NAMALWA (cell line): ENCODE measurements at places on chromosomes 16 and 17.

GRCh38 chr17:535198-535597, 179.4 kb downstream of the VPS53 start:
- DNase-seq: no peak

- DNase-seq: peak; percentile 13
These were observed 501.4 kb upstream of the WSB1 start for GRCh38 chr17:26792486-26792885.

DNA sequence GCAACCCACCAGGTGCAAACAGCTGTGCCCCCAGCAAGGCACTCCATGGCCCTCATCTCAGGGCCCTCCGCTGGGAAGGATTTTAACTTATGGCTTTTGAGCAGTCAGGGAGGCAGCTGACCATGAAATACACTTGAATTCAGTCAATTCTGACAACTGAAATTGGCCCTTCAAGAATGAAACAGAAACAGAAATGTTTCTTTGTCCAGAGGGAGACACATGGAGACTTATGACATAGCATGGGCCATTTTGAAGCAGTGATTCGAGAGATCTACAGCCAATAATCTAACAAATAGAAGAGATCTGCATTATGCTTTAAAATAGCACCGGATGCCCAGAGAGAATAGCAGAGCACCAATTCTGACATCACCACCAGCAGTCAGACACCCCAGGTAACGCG, 7.5 kb downstream of the CACNG1 start:
- DNase-seq: no peak

DNA sequence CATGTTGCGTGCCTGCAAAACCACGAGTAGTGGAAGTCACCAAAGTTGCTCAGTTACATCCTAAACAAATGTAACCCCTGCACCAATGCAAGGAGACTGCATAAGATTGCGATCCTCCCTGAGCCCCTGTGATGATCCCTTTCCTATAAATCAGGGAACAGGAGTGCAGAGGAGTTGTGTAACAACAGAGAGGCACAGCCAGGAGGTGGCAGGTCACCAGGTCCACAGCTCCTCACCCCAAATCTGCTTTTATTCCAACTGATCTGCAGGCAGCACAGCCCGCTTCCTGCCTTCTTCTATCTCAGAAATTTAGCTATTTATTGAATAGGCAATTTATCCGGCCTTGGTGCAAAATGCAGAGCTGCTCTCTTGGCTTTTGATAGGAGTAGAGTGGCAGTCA, 36.0 kb upstream of the MRTFB start:
- DNase-seq: no peak

- DNase-seq: no peak
These were observed 20.4 kb upstream of the SMURF2 start for GRCh38 chr17:64682261-64683181.

GRCh38 chr17:27315322-27315721, 21.4 kb downstream of the WSB1 start:
- DNase-seq: no peak

- no peak for DNase-seq
These were observed 10.8 kb downstream of the RCVRN start for GRCh38 chr17:9894231-9894630.

GRCh38 chr17:9971991-9972390, 66.9 kb upstream of the RCVRN start:
- no peak for DNase-seq

DNA sequence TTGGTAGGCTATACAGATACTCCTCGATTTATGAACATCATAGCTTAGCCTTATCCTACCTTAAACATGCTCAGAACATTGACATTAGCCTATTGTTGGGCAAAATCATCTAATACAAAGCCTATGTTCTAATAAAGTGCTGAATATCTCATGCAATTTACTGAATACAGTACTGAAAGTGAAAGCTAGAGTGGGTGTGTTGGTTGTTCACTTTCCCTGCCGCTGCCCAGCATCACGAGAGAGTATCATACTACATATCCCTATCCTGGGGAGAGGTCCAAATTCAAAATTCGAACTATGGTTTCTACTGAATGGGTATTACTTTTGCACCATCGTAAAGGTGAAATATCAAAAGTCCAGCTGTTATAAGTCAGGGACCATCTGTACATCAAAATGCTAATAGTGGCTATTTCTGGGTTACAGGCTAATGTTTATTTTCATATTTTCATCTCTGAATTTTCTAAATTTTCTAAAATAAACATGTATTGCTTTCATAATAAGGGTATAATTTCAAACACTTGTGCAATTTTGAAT, 54.5 kb downstream of the NACA2 start:
- peak; percentile 33 for DNase-seq

DNA sequence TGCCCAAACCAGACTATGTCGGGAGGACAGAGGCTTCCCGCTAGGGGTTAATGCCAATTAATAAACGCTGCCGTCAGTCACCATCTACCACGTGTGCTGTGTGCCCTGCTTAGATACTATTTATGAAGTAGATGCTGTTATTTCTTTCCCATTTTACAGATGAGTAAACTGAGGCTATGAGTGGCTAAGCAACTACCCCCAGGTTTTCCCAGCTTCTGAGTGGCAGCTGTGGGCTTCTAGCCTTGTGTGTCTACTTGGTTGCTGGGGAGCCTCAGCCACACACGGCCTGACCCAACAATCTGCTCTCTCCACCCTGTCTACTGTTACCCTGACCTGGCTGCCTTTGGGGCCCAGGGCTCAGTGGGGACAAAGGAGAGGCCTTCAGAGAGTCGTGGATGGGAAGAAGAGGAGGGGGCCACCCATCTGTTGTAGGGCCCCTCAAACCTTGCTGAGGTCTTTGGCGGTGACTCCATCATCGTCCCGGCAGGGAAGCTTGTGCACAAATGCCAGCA, 7.1 kb downstream of the GIT1 start:
- DNase-seq: no peak

GRCh38 chr16:2148714-2149629, 547 bp downstream of the RAB26 start:
- peak; percentile 43 for DNase-seq

DNA sequence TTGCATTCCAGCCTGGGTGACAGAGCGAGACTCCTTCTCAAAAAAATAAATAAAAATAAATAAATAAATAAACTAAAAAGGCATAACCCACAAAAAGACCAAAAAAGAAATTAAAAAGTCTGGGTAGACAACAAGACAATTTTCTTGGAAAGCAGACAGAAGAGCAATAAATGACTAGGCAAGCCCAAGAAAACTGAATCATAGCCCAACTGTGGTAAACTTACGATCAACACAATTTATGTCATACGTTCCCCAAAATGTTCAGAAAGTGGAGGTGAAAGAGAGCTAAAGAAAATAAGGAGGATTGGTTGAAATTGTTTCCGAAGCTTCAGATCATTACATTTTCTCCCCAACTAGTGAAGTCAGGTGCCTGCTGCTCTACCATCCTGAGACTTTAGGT, 31.3 kb upstream of the C17orf78 start:
- DNase-seq: no peak

- no peak for DNase-seq
These were observed 24.4 kb upstream of the ST6GALNAC1 start for GRCh38 chr17:76667786-76668453.

GRCh38 chr16:46801428-46802049, 29.4 kb downstream of the C16orf87 start:
- no peak for DNase-seq

- DNase-seq: no peak
These were observed 275.8 kb downstream of the FOXL1 start for GRCh38 chr16:86854058-86854621.

GRCh38 chr17:65374966-65375365, 186.5 kb downstream of the AXIN2 start:
- DNase-seq: no peak

- DNase-seq: no peak
These were observed 6.9 kb downstream of the ALYREF start for GRCh38 chr17:81884520-81884919.

DNA sequence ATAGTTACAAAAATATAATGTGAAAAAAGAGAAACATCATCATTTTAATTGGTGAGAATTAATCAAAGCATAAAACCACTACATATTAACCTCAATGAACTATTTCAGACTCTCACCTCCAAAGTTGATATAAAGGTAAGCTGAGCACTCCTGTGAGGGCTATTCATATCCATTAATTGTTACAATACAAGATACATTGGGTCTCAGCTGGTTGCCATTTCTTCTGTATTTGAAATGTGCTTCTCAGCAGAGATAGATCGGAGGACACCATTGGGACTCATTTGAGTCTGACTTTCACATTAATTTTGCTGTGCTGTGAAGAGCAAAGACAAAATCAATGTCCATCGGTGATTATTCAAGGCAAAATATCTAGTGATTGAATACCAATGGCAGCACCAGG, 459.5 kb upstream of the GOT2 start:
- DNase-seq: no peak

DNA sequence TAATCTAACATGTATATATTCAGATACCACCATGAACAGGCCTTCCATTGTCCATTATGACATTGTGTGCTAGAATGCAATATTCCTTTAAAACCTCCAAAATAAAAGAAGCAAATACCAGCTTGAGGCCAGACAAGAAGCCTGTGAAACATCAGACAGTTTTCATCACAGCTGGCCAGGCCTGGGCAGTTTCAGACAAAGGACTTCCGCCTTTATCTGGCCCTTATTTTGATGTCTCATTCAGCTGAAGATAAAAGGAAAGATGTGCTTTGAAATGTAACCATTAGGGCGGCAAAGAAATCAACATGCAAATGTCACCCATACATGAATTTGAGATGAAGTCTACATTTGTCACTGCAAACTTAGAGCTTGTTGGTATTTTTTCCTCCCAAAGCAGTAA, 737.5 kb downstream of the KCNJ2 start:
- no peak for DNase-seq

DNA sequence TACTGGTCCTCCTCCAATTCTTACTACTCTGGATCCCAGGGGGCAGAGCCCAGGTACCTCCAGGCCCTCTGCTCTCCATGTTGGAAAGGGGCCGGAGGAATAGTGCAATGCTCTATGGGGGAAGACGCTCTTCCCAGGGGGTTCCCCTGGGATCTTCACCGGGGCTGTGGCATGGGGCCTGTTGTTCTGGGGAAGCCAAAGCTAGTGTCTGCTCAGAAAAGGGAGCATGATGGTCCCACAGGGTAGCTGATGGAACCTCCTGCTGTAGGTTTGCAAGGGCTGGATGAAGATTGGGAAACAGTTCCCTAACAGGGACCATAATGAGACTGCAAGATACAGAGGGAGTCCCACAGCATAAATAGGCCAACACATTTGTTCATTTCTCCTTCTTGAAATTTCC, 114.7 kb downstream of the IRX5 start:
- no peak for DNase-seq

DNA sequence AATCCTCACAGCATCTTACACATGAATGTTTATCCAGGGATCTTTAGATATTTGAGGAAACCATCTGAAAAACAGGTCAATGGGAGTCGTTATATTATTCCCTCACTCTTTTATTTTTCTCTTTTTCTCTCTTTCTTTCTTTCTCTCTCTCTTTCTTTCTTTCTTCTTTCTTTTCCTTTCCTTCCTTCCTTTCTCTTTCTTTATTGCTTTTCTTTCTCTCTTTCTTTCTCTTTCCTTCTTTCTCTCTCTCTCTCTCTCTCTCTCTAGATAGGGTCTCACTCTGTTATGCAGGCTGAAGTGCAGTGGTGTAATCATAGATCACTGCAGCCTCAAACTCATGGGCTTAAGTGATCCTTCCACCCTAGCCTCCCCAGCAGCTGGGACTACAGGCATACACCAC, 20.3 kb upstream of the OR4D1 start:
- DNase-seq: no peak

GRCh38 chr17:69350911-69351310, 24.0 kb upstream of the ABCA5 start:
- no peak for DNase-seq

DNA sequence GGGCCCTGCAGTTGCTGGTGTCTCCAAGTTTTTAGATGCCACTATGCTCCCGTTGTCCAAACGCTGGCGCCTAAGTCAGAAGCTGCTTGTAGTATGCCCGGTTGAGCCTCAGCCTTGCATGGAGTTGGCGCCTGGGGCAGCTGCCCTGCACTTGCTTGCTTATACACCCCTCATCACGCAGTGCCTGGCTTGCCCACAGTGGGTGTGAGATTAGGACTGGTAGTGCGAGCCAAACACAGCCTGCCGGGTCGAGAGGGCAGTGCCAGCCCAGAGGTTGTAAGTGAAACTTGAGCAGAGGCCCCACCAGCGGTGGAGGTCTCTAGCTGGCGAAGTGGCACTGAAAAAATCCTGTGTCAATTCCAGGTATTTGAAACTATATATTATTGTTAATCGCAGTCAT, 90.3 kb downstream of the ITFG1 start:
- DNase-seq: no peak

DNA sequence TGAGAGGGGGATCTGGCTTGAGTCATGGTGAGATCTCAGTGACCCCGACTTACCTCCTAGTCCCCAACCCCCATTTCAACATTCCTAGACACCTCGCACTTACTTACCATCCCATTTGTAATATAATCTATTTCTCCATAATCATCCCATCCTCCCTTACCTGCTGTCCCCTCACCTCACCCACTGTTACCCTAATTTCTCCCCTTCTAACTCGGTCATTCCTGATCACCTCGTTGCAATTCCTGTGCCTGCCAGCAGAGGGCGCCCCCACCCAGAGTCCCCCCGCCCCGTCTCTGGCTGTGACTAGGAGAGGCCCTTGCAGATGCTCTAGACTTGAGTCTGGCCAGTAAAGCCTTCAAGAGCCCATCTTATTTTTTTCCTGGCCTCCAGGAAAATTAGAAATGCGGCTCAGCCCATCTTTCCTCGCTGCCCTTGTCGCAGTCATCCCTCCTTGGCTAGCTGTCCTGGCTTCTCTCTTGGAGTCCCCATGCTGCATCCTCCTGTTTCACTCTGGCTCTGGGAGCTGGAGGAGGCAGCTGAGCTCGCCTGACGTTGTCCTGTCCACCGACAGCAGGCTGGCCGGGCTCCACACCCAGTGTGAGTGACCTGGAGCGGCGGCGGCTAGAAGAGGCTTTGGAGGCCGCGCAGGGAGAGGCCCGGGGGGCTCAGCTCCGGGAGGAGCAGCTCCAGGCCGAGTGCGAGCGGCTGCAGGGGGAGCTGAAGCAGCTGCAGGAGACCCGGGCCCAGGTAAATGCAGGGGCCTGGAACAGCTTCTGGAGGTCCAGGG, 5.0 kb downstream of the TBKBP1 start:
- peak; percentile 76 for DNase-seq

DNA sequence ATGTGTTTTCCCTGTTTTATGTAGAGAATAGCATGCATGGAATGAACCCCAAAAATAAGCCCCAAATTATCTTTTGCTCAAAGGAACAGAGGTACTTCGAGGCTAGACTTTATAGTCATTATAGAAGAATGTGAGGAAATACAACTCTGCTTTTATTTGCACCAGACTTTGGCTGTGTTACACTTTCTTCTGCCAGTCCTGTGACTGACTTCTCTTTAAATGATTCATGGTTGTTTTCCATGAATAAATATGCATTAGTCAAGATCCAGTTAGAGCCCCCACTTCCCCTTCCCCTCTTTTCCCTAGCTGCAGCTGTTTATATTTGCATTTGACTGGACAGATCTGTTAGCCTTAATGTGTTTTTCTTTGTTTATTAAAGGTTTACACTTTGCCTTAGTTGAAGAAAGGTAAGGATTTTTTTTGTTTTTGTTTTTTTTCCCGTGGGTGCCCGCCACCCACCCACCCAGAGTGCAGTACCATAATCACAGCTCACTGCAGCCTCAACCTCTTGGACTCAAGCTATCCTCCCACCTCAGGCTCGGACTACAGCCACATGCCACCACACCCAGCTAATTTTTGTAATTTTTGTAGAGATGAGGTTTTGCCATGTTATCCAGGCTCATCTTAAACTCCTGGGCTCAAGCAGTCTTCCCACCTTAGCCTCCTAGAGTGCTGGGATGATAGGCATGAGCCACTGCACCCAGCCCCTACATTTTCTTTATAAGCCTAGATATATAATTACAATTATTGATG, 152.6 kb downstream of the CYB561 start:
- no peak for DNase-seq
